ENCODE measurements at places on chromosomes 3 and 15.

- no peak for DNase-seq
Observed at GRCh38 chr3:114855839-114856238, 291.2 kb downstream of the ZBTB20 start.

DNA sequence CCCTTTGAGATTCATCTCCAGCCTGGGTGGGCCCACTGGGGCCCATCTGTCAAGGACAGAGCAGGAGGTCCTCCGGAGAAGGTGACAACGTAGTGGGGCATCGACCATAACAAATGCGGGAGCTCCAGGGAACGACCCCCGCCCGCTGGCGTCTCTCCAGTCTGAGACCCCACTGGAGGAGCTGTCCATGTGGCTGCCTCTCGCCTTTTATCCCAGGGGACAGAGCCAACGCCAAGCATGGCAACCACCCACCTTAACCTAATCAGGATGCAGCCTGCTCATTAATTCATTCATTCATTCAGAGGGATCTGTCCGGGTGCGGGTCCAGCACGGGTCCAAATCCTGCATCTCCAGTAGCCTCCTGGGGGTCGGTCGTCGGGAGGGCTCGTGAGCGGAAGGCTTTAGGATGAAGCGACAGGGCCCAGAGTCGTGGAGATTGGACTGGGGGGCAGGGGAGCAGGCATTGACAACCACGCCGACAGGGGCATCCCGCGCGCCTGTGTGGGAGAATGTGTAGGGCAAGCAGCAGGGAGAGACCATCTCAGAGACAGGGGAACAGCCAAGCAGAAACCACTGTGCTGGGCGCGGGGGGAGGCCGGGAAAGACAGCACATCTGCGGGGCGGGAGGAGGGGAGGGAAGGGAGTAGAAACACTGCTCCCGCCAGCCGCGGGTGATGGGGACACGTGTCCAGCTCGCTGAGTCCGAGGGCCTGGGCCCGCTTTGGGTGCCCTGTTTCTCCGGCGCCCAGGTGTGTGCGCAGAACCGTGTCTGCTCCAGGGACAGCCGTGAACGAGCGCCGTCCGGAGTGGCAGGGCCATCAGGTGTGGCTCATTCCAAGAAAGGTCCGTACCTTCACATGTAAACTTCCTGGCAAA, 1.9 kb downstream of the PIGZ start:
- no peak for DNase-seq

- no peak for DNase-seq
Observed at GRCh38 chr3:18436213-18436612, 11.1 kb upstream of the SATB1 start.

DNA sequence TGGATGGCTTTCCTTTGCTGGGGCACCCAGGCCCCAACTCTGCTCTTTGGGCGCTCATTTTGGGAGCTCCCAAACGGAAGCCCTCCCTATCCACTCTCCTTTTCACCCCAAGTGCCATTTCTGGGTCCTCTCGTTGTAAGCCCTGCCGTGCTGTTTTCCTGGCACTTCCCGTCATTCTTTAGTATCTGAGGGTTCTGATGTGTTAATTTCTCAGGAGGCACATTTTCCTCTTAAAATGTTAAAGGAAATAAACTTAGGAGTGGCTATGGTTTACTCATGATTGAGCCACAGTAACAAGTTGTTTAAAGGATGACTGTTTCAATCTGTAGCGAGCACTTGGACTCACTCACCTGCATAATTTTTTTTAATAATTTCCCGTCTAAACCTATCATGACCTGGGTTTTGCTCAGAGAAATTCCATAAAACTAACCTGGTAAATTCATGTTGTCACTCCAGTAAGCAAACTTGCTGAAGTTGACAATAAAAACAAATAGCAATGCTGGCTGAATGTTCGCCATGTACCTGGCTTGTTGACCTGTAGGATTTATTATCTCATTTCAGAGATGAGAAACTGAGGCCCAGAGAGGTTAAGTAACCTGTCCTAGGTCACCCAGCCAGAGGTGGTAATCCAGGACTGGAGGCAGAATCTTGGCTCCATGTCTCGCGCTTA, 10.6 kb downstream of the ALDH1A3 start:
- no peak for DNase-seq

DNA sequence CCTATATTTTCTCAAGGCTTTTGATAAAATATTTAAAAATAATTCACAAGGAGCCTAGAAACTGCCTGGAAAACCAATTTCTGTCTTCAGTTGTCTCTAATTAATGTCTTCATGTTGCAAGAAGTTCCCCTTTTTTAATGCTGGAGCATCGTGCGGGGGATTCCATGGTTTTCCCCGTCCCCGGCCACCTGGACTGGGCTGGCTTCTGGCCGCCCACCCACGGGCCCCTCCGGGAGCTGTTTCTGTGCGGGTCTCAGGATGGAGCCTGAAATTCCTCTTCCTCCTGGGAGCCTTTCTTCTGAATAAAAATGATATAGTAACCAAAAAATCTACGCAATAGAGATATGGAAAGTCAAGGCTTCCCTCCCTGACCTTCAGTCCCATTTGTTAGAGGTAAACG, 8.1 kb upstream of the LRRK1 start:
- DNase-seq, result no peak
